ENCODE measurements at places on chromosomes 4 and X.

DNA sequence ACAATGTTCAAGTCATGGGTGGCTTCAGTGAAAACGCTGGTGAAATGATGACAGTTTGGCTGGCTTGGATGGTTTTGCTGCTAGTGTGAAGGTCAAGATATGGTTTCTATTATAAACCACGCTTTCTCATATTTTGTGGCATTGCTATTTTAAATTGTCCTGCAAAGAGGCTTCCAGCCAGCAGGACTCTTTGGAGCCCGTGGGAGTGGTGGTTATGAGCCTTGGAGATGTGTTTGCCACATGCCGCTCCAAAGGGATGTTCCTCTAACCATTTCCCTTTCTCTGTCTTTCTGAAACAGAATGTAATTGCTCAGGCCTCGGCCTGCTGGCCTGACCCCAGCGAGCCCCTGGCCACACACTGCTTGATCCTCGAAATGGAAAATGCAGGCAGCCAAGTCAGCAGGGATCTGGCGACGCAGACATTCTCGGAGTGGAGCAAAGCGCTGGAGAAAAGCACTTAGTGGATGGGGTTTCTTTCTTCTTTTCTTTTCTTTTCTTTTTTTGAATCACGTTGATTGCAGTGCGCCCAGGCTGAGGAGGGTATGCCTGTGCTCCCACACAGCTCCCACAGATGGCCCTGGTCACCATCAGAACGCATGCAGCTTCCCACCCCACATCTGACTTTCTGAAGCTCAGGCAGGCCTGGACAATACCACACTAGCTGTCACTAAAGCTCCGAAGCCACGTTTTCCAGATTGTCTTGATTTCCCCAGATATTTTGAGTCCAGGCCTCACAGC, 114.0 kb downstream of the ENPP6 start:
- DNase-seq = no peak

GRCh38 chr4:153127760-153128494, 76.3 kb upstream of the TRIM2 start:
- DNase-seq = peak; percentile 79

DNA sequence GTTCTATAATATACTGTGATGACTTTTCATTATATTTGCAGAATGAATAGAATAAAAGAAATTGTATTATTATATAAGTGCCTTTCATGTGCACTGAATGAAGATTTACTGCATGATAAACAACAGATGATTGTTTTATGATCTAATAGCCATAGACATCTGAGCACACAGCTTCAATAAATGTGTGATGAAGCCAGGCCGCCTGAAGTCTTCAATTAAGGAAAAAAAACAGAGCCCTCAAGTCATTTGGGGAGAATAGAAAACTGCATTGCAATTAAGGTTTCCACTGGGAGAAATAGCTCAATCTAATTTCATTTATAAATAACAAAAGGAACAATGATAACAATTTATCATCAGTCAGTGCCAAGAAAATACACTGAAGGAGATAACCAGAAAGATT, 955.2 kb downstream of the FSTL5 start:
- DNase-seq = no peak

DNA sequence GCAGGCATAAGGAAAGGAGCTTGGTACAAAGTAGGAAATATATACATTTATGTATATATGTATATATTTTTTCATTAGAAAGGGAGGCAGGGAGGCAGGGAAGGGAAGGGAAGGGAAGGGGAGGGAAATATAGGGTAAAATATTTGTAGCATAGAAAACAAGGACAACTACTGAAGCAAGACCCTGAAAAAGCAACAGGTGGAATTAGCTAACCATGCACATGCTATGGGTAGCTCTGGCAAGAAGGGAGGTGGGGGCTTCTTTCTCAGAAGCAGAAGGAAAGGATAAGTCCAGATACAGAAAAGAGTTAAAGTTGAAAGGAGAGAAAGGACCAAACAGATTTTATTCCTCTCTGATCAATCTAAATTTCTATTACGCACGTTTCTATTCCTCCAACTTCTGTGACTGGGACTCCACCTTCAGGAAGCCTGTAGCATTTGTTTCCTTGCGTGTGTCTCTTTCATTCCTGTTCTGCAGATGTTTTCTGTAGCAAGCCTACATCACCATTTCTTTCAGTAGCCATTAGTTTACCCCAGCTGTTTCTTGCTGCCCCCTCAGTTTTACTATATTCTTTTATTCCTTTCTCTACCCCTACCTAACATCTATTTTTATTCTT, 82.9 kb downstream of the OR13H1 start:
- no peak for DNase-seq

- no peak for DNase-seq
Measured at GRCh38 chr4:8473198-8473919, 32.8 kb downstream of the TRMT44 start.

- DNase-seq = no peak
Measured at GRCh38 chr4:62130637-62131036, 930.5 kb downstream of the ADGRL3 start.

DNA sequence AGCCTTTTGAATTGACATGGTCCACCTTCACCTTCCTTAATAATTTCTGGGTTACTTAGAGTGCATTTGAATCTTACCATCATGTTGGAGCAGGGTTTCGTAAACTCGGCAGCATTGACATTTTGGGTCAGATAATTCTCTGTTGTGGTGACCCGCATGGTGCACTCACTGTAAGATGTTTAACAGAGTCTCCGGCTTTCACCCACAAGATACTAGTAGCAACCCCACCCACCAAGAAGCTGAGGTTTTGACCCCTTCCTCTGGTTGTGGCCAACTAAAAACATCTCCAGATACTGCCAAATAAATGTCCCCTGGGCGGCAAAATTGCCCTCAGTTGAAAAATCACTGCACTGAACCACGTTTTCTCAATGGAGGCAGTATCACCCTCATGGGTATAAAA, 62.7 kb downstream of the CHST7 start:
- DNase-seq = no peak

GRCh38 chrX:115940888-115941332, 229.6 kb upstream of the AGTR2 start:
- no peak for DNase-seq

- DNase-seq = no peak
Measured at GRCh38 chr4:24164054-24164693, 274.3 kb upstream of the PPARGC1A start.

DNA sequence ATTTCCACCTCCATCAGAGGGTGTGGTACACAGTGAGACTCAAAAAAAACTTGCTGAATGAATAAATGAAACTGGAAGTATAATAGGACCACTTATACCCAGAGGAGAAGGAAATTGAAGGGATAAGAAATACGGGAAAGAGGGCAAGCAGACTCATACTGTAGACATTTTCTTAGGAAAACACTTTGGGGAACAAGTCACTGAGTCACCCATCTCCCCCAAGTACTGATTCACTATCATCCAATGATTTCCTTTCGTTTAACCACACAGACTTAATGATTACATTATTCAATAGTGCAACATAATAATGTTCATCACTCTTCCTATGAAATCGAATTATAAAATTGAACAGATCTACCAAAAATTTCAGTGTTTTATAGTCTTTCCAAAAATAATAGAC, 97.1 kb downstream of the LDB2 start:
- DNase-seq = no peak

- no peak for DNase-seq
Measured at GRCh38 chr4:113788888-113789287, 27.4 kb upstream of the CAMK2D start.

DNA sequence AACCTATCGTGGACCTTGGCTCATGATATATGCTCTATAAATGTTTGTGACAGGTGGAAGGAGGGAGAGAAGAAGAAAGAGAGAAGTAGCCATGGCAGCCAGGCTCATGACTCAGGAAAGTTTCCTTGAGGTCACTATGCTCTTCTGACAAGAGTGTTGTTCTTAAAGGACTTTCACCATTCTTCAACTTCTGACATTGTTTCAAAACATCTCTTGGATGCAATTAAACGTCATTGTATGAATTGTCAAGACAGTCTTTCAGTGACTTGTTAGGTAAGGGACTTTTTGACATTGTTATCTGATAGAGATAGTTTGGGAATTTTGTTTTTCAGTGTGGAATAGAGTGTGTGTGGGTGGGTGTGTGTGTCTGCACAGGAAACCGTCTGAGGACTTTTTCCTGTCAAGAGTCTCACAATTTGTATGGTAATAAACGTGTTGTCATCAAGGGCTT, 617.0 kb downstream of the MID1IP1 start:
- DNase-seq = no peak

DNA sequence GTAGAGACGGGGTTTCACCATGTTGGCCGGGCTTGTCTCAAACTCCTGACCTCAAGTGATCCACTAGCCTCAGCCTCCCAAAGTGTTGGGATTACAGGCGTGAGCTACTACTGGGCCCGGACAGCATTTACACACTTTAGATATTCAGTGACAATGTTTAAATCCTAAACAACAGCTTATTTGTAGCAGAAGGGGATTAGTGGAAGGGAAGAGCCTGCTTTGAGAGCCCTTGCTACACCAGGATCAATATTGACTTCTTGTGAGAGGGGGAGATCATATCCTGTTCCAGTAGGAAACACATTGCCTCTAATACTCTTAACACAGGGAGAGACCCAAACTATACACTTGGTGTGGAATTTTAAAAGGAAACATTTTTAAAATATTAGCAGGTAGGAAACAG, 7.1 kb downstream of the MGST2 start:
- no peak for DNase-seq

- DNase-seq = no peak
Measured at GRCh38 chr4:184706453-184706852, 27.4 kb downstream of the CENPU start.

GRCh38 chr4:14434916-14435315, 567.4 kb upstream of the CPEB2 start:
- no peak for DNase-seq

GRCh38 chr4:2441393-2442174, 22.8 kb downstream of the CFAP99 start:
- peak; percentile 31 for DNase-seq

DNA sequence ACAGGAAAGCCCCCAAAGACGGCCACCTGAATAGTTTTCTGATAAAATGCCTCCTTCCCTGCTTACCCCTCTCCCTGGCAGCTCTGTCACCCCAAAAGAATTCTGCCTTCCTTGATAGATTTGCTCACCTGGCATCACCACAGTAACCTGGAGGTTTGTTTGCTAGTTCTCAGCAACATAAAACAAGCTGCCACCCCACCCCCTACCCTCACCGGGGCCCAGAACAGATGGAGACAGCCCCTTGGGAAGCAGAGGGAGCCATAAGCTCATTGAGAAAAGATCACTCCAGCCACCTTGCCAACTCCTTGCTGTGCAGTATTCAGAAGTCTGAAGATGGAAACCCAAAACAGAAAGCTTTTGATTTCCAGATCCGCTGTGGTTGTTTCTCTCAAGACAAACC, 108.6 kb downstream of the DHX15 start:
- DNase-seq = no peak

DNA sequence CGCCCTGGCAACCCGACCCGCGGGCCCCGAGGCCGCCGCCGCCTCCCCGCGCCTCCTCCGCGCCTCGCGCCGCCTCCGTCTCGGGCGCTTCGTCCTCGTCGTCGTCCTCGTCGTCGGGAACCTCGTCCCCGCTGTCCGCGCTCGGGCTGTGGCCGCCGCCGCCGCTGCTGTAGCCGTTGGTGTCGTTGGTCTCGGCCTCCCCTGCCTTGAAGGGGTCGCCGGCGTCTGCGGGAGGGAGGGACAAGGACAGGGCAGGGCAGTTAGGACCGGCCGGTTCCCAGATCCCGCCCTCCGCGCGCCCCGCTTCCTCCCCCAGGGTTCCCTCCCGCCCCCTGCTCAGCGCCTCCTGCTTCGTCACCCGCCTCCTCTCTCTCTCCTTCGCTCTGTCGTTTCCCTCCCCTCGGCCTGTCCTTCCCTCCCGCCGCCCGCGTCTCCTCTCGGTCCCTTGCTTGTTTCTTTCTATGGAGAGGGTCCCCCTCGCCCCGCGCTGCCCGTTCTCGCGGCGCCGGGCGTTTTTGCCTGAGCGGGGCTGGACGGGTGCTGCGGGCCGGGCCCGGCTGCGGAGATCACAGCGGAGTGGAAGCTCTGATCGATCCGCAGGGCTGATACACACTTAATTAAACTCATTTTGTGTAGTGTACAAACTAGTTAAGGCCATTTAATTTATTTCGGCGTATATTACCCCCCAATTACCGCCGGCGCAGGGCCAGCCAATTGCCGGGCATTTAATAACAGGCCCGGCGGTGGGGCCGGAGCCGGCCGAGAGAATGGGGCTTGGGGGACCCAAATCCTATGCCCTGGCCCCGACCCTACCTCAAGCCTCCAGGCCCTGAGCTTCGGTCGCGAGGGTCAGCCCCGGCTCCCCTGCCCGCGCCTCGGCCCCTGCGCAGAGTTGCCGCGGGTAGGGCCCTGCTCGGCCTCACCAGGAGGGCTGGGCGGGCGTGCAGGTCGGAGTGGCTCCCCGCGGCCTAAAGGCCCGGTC, 2.4 kb downstream of the NKX1-1 start:
- DNase-seq = no peak

GRCh38 chr4:57303012-57303751, 193.0 kb upstream of the IGFBP7 start:
- no peak for DNase-seq

GRCh38 chr4:129364747-129365452, 268.9 kb downstream of the C4orf33 start:
- DNase-seq = no peak

- DNase-seq = no peak
Measured at GRCh38 chr4:4593596-4594284, 51.9 kb upstream of the STX18 start.

DNA sequence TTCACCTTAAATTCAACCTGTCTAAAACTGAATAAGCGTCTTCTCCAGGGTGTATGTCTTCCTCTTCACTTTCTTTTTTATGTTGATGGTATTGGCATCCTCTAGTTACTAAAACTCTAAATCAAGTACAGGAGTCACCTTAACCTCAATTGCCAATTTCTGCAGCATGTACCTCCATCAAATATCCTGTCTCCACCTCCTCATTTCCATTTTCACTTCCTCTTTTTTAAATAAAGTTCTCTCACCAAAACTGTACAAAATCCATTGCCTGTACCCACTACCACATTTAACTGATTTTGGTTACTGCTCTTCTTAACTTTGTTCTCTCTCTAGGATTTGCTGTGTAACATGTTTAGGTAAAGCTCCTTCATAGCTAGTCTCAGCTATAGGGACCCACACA, 9.2 kb upstream of the NPFFR2 start:
- no peak for DNase-seq

DNA sequence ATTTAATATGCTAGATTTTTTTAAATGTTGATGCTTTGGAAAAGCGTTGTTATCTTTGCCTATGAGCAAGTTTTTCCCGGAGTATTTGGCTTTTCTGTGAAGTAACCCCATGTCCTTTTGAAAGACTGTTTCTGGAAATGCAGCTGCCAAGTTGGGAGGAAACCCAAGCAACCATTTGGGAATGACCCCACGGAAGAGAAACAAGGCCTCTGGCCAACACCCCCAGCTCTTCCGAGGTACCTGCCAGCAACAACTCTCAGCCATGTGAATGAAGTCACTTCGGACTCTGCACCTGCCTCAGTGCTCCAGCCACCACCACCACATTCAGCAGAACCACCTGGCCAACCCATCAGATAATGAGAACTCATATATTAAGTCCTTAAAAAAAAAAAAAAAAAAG, 36.2 kb upstream of the DHRSX start:
- DNase-seq = no peak

DNA sequence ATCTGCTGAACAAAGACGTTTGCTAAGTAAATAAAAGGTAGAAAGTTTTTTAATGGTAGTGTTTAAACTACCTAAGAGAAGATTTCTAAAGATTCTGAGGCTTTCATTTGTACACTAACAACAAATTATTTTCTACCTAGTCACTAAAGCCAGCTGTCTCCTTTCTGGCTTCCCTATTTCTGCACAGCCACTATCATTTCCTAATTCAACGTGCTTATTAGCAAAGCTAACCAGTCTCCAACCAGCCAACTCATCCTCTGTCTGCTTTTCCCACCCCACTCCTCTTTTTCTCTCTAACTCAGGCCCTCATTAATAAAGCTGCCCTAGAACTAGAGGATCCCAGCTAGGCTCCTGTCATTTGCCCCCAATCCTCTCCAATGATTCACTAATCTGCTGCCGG, 118.2 kb downstream of the ZNF827 start:
- no peak for DNase-seq
